ENCODE measurements at places on chromosomes 2 and 18.

GRCh38 chr2:240179941-240180666, 39.6 kb upstream of the OTOS start:
- no peak for DNase-seq

DNA sequence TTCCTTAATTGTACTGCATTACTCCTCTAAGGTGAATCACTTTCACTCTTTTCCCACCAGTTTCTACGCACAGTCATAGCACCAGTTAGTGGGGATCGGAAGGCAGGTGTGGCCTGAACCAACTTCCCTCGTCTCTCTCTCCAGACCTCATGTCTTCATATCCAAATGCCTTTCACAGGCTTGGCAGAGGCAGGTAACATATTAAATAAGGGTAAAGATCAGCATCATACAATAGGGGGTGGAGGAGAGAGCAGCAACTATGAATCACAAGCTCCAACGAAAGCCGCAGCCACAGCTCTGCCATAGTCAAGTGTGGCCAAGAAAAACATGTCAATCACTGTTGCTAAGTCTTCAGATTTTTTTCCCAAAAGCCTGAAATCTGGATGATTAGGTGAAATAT, 40.3 kb downstream of the AP1S3 start:
- no peak for DNase-seq

DNA sequence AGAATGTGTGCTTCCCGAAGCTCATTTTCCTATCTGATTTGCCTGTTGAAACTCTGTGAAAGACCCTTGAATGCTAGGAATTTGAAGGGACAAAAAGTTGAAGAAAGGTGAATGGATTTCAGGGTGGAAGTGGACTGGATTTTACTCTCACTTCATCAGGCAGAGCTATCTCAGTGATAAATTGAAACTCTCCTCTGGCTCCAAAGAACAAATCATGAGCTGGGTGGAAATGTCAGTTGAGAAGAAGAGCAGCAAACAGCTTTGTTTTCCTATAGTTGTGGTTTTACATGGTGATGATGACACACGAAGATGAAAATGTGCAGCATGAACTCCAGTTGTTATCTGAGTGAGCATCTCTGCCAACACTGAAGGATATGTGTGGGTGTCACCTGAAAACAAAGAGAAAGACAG, 34.4 kb downstream of the CD28 start:
- DNase-seq, result no peak

DNA sequence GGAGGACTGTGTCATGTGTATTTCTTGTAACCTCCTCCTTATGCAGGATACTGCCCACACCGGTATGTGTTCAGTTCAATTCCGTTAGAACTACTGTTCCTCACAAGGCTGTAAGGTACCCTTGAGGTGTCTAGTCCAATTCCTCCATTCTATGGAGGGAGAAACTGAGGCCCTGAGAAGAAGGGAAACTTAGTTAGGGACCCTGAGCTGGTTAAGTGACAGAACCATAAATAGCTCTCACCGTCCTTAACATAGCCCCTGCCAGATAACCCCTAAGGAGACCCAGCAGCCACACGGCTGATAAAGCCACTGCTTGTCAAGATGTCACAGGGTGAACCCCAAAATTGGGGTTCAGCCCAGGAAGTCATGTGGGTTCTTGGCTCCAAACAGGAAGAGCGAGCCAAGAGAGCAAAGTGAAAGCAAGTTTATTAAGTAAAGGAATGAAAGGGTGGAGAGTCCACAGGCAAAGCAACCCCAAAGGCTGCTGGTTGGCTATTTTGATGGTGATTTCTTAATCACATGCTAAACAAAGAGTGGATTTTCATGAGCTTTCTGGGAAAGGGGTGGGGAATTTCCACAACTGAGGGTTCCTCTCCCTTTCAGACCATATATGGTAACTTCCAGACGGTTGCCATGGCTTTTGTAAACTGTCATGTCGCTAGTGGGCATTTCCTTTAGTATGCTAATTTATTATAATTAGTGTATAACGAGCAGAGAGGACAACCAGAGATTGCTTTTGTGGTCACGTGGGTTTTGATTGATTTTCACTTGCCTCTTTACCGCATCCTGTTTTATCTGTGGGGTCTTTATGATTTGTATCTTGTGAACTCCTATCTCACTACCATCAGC, 83.4 kb upstream of the RTN4 start:
- no peak for DNase-seq

GRCh38 chr2:189618197-189618596, 37.6 kb upstream of the SLC40A1 start:
- no peak for DNase-seq

- no peak for DNase-seq
These were observed 71.2 kb downstream of the BCL11A start for GRCh38 chr2:60482222-60482621.

GRCh38 chr2:233358947-233359346, 4.7 kb downstream of the DGKD start:
- DNase-seq, result no peak

- no peak for DNase-seq
These were observed 209.5 kb downstream of the VAPA start for GRCh38 chr18:10122988-10123950.

- DNase-seq, result no peak
These were observed 66.7 kb downstream of the ZC3H6 start for GRCh38 chr2:112342067-112342550.

GRCh38 chr2:62196278-62196901, 475 bp downstream of the B3GNT2 start:
- DNase-seq, result no peak

GRCh38 chr2:210324906-210325305, 9.9 kb upstream of the MYL1 start:
- no peak for DNase-seq

- no peak for DNase-seq
These were observed 1330.1 kb upstream of the PIK3C3 start for GRCh38 chr18:40624959-40625358.

- no peak for DNase-seq
These were observed 246.0 kb downstream of the CLIP4 start for GRCh38 chr2:29361231-29361630.

DNA sequence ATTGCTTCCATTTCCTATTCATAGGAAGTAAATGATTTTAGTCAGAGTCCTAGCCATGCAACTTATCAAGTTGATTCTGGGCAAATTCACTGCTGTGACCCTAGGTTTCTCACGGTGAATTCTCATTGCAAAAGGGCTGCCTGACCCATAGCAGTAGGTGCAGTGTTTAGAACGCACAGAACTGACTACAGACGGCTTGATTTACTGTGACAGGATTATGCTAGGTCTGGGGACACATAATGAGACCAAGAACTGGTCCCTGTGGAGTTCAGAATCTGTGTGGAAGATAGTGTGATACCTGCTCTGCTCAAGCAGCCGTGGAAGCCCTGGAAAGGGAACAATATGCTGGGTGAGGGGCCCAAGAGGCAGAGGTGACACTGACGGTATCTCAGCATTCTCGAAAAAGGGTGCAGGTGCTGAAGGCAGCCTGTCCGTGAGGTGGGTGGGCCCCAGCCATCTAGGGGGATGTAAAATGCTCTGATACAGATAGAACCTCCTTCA, 46.4 kb downstream of the ABCG8 start:
- no peak for DNase-seq

GRCh38 chr18:49029628-49030027, 78.9 kb upstream of the SMAD7 start:
- DNase-seq, result no peak

GRCh38 chr2:127176371-127177311, 43.5 kb downstream of the CYP27C1 start:
- DNase-seq, result no peak

GRCh38 chr18:63150942-63151421, 168.6 kb downstream of the BCL2 start:
- DNase-seq, result no peak

DNA sequence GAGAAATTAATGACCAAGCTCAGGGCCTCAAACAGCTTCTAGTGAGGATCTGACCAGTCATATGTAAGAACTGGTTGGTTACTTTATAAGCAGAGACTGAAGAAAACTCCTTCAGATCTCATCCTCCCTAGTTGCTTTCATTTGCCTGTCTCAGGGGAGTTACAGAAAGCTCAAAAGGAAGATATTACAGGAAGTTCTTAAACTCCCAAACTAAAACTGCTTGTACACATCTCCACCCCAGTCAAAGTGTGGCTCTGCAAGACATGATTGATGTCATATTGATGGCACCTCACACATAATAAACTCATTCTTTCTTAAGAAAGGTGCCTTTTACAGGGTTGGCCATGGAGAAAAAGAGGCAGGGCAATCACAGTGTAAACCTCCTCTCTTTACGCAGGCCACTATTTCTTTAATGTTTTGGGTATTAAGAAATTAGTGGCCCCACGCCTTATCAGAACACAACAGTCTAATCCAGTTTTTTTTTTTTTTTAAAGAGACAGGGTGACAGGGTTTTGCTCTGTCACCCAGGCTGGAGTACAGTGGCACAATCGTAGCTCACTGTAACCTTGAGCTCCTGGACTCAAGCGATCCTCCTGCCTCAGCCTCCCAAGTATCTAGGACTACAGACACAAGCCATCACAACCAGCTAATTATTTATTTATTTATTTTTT, 62.6 kb upstream of the STK17B start:
- DNase-seq, result no peak

DNA sequence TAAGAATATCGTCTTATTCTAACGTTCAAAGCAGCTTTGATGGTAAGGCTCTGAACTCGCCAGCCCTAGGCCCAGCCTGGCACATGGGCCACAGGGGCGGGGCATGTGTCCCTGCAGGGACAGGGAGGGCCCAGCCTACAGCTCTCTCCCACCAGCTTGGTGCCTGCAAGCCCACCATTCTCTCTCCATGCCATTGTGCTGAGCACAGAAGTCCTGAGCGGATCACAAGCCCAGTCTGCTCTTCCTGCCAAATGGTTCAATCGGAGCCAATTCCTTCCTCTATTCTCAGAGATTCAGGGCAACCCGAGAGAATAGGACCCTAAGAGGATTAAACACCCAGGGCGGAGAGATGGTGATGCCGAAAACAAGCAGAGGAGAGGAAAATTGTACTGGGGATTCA, 50.3 kb upstream of the APCDD1 start:
- no peak for DNase-seq

GRCh38 chr2:201118961-201119854, 3.2 kb downstream of the CFLAR start:
- DNase-seq, result no peak

GRCh38 chr2:143176606-143177005, 47.4 kb downstream of the ARHGAP15 start:
- DNase-seq, result no peak

DNA sequence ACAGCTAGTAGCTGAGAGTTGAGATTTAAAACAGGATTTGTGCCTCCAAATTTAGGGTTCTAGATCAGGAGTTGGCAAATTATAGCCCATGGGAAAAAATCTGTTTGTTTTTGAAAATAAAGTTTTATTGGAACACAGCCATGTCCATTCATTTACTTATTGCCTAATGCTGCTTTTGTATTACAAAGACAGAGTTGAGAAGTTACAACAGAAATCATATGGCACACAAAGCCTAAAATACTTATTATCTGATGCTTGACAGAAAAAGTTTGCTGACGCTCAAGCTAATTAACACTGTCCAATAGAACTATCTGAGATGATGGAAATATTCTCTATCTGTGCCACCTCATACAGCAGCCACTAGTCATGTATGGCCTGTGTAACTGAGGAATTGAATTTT, 229.1 kb upstream of the RASGRP3 start:
- DNase-seq, result no peak

Data from cerebellar nuclear complex (tissue), 1 donor.